Activated T-cell treated with anti-CD3 and anti-CD28 coated beads, Interleukin-2, amount 50 U/mL, for 48 hours (primary cell): ENCODE measurements at places on chromosomes 11 and 22.

DNA sequence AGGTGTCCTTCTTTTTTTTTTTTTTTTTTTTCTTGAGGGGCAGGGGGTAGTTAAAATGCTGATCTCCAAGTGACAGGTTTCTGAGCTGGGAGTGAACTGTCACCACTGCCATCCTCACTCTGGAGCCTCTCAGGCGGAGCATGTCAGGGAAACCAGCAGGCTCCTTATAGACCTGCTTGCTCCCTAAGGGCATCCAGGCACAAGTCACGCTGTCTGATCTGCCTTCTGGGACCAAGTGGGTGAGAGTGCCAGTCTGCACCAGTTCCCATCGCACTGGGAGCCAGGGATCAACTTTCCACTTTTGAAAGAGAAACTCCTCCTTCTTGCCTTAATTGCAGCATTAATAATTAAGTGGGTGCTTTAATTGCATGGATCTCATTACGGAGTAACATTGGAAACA lies 537.9 kb upstream of the CADM1 start:
- no peak for DNase-seq

GRCh38 chr11:12897867-12898266 lies 111.2 kb upstream of the RASSF10 start:
- no peak for DNase-seq

GRCh38 chr22:36881504-36882245 lies 20.9 kb downstream of the NCF4 start:
- no peak for DNase-seq

DNA sequence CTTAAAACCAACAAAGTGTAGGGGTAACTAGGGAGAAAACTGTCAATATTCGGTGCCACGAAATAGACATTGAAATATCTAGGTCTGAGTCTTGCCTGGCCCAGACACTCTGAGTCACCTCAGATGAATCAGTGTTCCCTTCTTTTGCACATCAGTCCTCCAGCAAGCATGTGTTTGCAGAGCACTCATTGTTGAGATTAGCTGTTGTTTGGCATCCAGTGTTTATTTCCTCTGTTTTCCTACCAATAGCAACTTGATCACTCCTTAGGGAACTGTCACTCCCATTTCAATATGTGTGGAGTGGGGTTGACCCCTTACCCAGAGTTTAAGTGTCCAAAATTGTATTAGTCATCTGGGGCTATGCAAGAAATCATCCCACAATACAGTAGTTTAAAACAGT lies 4.7 kb upstream of the ASCC2 start:
- no peak for DNase-seq

DNA sequence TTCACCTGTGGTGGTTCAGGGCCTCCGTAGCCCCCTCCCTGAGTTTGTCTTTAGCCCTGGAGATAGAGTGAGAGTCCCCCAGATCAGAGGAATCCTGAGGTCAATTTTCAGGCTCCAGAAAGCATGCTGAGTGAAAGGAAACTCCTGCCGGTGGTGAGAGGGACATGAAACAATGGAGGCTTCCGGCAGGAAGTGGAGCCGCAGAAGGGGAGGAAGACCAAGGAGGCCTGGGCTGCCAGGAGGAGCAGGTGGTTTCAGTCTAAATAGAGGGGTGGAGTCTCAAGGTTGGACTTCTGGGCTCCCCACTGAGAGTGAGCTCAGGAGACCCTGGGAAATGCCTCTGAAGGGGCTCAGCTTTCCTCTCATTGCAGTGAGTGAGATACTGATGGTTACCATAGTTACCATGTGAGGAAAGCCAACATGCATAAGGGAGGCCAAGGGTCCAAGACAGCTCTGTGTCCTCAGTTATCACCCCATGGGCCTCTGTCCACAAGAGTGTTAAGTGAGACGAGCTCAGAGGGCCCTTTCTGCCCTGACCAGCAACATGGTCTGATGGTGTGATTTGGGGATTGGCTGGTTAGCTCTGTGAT lies 10.7 kb downstream of the SLCO2B1 start:
- no peak for DNase-seq

- DNase-seq, result no peak
Measured at GRCh38 chr22:31105282-31105929, 2.0 kb downstream of the SELENOM start.

GRCh38 chr22:31540966-31541365 lies 44.6 kb downstream of the SFI1 start:
- DNase-seq, result no peak

GRCh38 chr22:48700180-48700565 lies 1127.5 kb downstream of the BRD1 start:
- DNase-seq, result no peak

- DNase-seq, result no peak
Measured at GRCh38 chr22:44603767-44604166, 98.2 kb upstream of the PRR5 start.

DNA sequence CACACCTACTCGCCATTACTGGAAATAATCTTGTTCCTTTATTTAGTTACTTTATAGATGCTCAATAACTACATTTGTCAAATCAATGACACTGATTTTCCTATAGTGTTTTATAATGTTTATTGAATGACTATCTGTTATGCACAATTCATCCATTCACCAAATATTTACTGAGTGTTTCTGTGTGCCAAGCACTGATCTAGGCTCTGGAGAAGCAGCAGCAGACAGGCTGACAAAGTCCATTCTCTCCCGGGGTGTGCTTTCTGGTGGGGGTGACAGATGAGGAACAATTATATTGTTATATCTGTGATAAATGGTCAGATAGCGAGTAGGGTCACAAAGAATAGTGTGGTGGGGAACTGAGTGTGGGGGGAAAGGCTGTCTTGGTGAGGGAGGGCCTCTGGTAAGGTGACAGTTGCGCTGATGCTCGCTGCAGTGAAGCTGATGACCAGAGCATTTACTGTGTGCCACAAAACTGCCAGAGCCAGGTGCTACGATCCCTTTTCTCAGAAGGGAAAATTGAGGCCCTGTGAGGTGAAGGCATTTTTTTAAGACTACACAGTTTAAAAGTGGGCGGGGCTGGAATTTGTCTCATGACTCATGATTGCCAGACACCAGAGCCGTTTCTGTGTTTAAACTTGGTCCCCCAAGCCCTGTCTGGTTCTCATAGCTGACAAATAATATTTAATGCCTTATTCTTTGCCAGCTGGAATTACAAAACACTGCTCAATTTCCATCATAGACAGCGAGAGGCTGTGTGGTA lies 10.2 kb downstream of the PACS1 start:
- peak; percentile 70 for DNase-seq

- no peak for DNase-seq
Measured at GRCh38 chr22:49514641-49515040, 313.0 kb downstream of the BRD1 start.
